ENCODE measurements at places on chromosomes 4 and X.

- no peak for DNase-seq
Observed at GRCh38 chrX:69038816-69039215, 126.4 kb downstream of the PJA1 start.

- DNase-seq, result no peak
Observed at GRCh38 chr4:168293386-168293975, 25.1 kb downstream of the DDX60 start.

DNA sequence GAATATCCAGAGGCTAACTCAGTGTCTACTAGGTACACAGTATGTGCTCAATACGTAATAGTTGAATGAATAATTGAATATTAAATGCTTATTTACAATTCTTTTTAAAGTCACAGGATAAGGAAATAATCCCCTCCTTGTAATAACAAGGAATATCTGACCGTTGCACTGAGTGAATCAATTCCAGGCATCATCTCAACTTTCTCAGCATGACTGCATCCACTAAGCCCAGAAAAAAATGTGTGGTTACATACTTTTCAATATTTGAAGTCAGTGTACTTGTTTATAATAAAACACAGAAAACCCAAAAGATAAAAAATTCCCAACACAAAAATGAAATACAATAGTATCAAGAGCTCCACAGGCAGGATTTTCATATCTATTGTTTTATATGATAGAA, 105.4 kb downstream of the TMEM144 start:
- no peak for DNase-seq

- no peak for DNase-seq
Observed at GRCh38 chr4:123506011-123506695, 109.6 kb downstream of the SPRY1 start.

DNA sequence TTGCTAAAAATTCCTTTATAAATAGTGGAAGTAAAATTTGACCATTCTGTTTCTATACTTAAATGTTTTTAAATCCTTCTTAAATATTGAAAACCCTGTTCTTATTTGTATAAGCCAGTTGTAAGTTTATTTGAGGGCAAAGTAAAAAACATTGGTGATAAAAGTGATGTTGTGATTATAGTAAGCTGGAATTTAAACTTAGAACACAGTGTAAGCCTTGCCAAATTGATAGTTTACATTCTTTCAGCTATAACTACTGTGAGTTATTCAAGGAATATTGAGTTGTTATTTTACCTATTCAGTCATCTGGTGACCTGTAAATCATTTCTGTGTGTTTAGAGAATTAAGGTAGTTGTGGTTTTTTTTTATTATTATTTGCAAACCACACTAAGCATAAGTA, 9.6 kb downstream of the YY2 start:
- DNase-seq, result no peak

- no peak for DNase-seq
Observed at GRCh38 chrX:150683536-150684146, 9.6 kb upstream of the MTMR1 start.

- DNase-seq, result no peak
Observed at GRCh38 chrX:45056428-45057145, 144.1 kb downstream of the DIPK2B start.

DNA sequence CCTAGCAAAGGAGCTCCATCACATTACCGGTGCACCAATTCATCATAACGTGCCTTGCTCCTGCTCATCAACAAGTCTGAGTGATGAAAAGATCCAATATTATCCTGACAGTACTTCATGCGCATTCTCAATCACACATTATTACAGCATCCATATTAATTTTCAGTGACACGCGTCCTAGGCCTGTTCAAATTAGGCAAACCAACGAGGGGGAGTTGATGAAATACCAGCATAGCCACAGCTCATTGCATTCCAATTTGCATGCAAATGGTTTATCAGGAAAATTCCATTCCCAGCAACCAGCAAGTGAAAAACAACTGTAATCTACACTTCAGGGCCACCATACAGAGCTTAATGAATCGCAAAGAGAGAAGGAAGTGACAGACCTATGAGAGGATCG, 236.9 kb downstream of the DCLK2 start:
- no peak for DNase-seq

GRCh38 chr4:161991811-161992210, 172.0 kb downstream of the FSTL5 start:
- DNase-seq, result no peak

GRCh38 chr4:143455211-143455610, 58.3 kb upstream of the SMARCA5 start:
- no peak for DNase-seq

DNA sequence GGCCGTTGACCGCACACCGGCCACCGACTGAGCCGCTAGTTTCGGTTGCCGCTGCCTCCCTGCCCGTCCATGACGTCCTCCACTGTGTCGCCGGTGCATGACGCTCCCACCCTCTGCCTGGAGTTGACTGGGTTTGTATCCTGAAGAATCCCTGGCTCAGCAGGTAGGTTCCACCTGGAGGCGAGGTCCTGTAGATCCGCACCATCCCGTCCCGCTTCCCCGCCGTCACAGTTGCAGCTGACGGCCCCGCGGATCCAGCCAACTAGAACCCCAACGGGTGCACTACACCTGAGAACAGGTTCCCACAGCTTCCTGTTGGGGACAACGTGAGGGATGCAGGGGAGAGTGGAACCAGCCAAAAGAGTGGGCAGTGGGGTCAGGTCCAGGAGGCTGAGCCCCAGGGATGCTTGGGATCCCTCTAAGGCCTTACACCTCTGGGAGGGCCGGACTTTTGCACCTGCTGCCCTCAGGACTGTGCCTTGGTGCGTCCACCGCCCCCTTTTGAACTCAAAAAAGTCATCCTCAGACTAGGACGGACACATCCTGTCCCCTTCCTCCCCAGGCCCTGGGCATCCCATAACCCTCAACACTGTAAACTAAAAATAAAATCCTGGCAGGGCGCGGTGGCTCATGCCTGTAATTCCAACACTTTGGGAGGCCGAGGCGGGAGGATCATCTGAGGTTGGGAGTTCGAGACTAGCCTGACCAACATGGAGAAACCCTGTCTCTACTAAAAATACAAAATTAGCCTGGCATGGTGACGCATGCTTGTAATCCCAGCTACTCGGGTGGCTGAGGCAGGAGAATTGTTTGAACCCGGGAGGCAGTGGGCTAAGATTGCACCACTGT, 1.1 kb upstream of the SLBP start:
- no peak for DNase-seq

- DNase-seq, result no peak
Observed at GRCh38 chr4:25783126-25783525, 79.7 kb downstream of the SEL1L3 start.
